RKO (cell line): ENCODE measurements at places on chromosomes 12 and 14.

DNA sequence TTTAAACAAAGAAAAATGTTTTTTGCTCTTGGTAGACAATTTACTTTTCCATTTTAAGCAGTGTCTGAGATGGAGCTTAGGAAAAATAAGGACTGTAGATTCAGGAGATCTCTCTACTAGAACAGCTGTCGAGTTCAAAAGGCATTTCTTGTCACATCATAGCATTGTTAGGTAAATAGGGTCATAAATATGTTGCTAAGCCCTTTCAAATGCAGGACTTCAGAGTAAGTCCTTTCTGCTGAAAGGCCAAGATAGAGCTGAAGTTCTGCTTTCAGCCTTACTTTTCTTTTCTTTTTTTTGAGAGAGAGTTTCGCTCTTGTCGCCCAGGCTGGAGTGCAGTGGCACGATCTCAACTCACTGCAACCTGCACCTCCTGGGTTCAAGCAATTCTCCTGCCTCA lies 98.2 kb downstream of the SYNE2 start:
- no peak for DNase-seq

DNA sequence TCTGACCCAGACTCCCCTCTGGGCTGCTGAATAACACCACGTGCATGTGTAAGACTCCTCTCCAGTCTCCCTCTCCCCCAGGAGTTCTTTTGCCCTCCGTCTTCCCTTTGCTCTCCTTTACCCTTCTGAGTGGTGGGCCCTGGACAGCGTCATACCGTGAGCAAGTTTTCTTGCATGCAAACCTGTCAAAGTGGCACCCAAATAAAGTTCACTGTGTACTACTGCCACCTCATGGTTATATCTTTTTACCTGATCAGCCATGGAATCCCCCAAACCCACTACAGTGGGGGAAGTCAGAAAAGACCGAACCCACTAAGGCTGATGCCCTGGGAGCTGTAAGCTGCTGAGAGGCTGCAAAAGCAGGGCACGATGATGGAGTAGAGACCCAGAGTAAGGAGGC lies 131.1 kb upstream of the VRK1 start:
- no peak for DNase-seq

DNA sequence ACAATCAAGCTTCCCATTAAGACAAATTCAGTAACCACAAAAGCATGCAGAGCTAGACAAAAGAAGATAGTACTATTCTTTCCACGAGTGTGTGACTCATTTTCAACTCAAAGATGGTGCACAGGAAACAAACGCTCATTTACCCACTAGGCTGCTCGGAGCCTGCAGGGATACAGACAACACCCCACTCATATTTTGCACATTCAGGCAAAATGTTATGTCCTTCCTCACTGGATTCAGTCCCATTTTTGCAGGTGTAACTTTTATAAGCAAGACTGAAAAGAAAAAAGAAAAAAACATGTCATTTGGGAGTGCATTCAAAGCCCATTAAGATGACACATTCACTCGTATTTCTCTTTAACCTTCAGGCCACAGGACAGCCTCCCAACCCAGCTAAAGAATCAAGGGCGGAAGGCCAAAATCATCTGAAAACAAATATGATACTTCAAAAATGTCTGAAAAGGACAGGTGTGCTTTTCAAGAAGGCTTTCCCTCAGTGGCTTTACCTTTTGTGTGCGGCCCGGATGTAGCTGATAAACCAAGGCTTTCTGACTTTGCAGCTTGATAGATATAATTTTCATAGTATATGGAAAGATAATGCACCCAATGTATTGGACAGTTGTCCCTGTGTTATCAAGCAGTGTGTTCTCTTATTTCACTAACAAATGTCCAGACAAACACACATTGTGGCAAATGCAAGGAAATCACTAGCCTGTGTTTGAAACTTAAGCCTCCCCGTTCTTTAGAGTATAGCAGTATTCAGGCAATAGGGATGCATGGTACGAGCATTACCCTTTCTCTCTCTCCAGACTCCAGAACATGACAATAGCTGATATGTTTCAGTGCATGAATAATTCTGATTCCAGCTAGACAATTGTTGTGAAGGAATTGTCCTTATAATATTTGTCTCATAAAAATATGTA lies 147.8 kb upstream of the KRR1 start:
- DNase-seq: peak; percentile 89

GRCh38 chr12:87660987-87661774 lies 368.0 kb downstream of the C12orf50 start:
- no peak for DNase-seq

- DNase-seq: no peak
Observed at GRCh38 chr14:30874120-30874998, at the start of gene COCH. Gene COCH, plus strand, starts transcription at chr14:30874559. Its CDS starts 380 bp downstream, at chr14:30874939.
